ENCODE measurements at places on chromosomes 5 and 9.

DNA sequence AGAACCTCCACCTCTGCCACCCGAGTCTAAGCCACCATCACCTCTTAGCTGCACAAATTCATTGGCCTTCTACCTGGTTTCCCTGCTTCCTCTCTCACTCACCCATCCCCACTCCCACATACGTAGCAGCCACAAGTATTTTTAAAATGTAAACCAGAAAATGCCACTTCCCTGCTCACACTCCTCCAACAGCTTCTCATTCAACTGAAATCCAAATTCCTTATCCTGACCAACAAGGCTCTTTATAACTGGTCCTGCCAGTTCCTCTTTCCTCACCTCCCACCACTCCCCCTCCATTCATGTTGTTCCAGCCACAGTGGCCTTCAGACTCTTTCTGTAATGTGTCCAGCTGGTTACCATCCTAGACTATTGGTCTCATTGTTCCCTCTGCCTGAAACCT, 25.0 kb upstream of the PALM2AKAP2 start:
- DNase-seq: no peak

- no peak for DNase-seq
These were observed 32.0 kb upstream of the DHFR start for GRCh38 chr5:80686757-80687156.

GRCh38 chr5:176778921-176779465, 31.4 kb upstream of the UNC5A start:
- no peak for DNase-seq

DNA sequence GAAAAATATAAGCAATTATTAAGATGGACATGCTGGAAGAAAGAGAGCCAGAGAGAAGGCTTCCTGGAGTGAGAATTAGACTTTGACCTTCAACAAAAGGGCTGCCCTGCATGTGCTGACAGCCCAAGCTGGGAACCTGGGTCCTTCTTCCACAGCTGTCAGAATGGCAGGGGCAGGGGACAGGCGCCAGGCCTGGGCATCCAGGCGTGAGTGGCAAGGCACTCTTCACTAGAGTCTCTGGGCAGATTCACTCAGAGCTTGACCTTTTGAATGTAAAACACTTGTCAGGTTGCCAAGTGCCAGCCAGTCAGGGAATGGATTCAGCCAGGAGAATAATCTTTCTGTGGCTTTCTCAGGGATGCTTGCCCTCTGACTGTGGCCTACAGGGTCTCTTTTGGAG, 119.1 kb upstream of the CLINT1 start:
- no peak for DNase-seq

GRCh38 chr5:96538808-96539250, 105.8 kb upstream of the PCSK1 start:
- no peak for DNase-seq

GRCh38 chr5:80736730-80737129, 81.9 kb upstream of the DHFR start:
- no peak for DNase-seq

DNA sequence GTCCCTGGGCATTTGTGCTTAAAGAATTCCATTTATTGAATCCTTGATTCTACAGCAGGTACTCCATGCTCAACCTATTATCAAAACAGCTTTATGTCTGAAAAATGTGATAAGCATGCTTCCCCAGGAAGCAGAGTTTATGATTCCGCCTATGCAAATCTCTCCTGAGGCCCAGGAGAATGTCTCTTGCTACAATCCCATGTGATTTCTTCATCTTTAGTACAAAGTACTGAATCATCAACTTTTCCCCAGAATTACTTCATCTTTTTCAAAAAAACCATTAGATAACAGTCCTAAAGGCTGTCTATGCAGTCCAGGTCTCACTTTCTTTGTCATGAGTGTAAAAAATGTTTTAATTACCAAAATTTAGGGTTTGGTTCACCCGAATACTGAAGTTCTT, 130.2 kb upstream of the ADAMTSL1 start:
- DNase-seq: no peak

- DNase-seq: no peak
These were observed 202.1 kb downstream of the TSSK1B start for GRCh38 chr5:113232667-113233066.

- DNase-seq: no peak
These were observed 45.1 kb downstream of the TTC1 start for GRCh38 chr5:160054047-160054446.

DNA sequence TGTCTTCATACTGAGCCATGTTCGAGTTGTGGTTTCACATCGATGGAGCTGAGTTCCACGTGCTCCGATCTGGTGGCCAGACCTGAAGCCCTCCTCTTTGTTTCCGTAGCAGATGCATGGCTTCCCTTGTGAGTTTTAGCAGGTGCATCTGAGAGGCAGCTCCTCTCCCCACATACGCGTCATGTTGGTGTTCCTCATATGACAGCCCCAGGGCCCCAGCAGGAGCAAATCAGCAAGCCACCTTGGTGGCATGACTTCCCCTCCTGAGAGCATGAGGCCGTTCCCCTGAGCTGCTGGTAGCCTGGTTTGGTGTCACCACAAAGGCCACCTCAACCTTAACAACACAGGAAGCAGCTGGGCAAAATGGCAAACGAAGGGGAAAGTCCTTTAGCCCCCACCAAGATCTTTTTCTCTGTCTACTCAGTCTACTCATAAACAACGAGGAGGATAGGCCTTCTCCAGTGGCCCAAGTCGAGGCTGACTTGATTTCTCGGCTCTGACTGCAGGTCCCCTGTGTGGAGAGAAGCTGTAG, 5.9 kb downstream of the CYFIP2 start:
- peak; percentile 69 for DNase-seq

GRCh38 chr5:158958021-158958994, 141.4 kb downstream of the EBF1 start:
- DNase-seq: no peak

- no peak for DNase-seq
These were observed 220.1 kb downstream of the PRR16 start for GRCh38 chr5:120684213-120684612.

GRCh38 chr5:154865466-154866184, 7.2 kb downstream of the CNOT8 start:
- no peak for DNase-seq

DNA sequence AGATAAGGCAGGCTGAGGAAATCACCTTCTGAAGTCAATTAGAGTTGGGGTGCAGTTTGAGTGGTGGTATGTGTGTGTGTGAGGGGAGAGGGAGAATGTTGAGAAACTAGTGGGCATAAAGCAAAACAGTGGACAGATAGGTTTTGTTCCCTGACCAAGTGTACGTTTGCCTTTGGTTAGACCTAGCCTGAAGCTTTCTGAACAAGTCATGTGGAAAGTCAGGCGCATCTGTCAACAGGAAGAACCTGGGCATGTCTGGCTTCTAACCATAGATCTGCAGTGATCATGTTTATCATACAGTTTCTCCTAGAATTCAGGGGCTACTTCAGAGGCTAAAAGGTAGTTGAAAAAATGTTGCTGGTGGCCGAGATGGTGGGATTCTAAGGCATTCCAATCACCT, 143.2 kb upstream of the PCA3 start:
- no peak for DNase-seq

All from activated naive CD4-positive, alpha-beta T cell (primary cell).